Myocyte (in vitro differentiated cells): ENCODE measurements at places on chromosomes 16 and 17. TPM values are rescaled to one million over a fixed set of nuclear protein-coding genes. Genes with fewer than 3 reads are reported as not detected.

GRCh38 chr16:56916571-56917403 is 15.2 kb upstream of the HERPUD1 start:
- peak; percentile 58 for DNase-seq

GRCh38 chr17:49998836-49999511 is 4.0 kb upstream of the DLX3 start:
- no peak for DNase-seq

DNA sequence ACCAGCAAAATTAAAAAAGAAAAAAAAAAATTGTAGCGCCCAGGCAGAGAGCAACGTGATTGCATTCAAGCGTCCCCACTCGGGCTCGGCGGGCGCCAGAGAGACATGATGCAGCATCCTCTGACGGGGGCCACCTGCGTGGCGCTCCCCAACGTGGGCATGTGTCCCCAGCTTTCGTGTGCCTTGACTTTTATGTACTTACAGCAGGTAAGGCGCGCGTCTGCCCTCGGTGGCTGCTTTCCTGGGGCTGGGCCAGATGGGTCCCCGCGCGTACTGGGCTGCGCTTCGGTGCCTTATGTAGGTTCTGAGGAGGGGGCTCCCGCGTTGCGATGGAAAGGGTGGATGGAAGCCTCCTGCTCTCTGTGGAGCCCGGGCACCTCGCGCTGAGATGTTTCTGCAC is 28.4 kb upstream of the RBFOX1 start:
- DNase-seq, result no peak

- no peak for DNase-seq
Measured at GRCh38 chr16:71328151-71328550, 30.4 kb upstream of the CALB2 start.

- peak; percentile 2 for DNase-seq
Measured at GRCh38 chr16:27918755-27919154, 144.8 kb downstream of the GSG1L start.

- no peak for DNase-seq
Measured at GRCh38 chr16:54648575-54648974, 282.1 kb upstream of the IRX5 start.

- no peak for DNase-seq
Measured at GRCh38 chr16:17451843-17452242, 18.9 kb downstream of the XYLT1 start.

DNA sequence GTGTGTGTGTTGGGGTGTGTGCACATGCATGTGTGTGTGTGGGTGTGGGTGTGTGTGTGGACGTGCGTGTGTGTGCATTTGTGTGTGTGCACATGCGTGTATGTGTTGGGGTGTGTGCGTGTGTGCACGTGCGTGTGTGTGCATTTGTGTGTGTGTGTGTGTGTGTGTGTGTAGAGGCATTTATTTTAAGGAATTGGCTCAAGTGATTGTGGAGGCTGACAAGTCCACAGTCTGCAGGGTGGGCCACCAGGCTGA is 37.9 kb upstream of the JPH3 start:
- no peak for DNase-seq

- no peak for DNase-seq
Measured at GRCh38 chr16:81797443-81797842, 18.4 kb downstream of the PLCG2 start.

DNA sequence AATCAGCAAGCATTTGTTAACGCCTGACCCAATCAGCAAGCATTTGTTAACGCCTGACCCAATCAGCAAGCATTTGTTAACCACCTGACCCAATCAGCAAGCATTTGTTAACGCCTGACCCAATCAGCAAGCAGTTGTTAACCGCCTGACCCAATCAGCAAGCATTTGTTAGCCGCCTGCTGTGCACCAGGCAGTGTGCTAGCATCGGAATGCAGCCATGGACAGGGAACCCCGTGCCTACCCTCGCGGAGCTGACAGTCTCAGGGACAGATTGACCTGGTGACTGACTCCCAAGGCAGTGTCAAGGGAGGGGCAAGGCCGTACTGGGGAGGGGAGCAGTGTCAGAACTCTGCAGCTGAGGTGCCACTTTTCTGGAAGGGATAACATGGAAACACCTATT is 66.9 kb downstream of the ABR start:
- DNase-seq, result peak; percentile 21

CIBAR2 gene
- not detected in 2 replicates for total RNA-seq

FSCN2 gene
- 1.5 and 3.0 TPM in 2 replicates for total RNA-seq

TAT gene
- not detected in 2 replicates for total RNA-seq
